Activated CD4-positive, CD25-positive, alpha-beta regulatory T cell treated with anti-CD3 and anti-CD28 coated beads, Interleukin-2, amount 50 U/mL, for 16 hours (primary cell): ENCODE measurements at places on chromosomes 16 and 17.

DNA sequence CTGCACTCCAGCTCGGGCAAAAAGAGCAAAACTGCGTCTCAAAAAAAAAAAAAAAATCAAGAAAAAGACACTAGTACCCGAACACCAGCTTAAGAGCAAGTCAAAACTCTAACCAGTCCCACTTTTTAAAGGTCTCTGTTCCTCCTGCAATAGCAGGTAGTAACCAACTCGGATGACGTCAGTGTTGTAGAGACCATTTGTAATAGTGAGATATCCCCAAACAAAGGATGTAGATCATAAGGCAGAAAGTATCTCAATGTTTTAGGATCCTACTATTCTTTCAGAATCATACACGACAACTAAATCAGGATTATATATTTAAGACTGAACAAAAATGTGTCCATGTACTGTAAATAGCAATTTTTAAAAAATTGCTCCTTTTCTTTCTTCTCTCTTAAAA, 2.4 kb downstream of the JPT1 start:
- no peak for DNase-seq

- no peak for DNase-seq
These were observed 669 bp downstream of the RNF167 start for GRCh38 chr17:4940555-4941318.

GRCh38 chr17:77882481-77883212, 75.9 kb upstream of the TNRC6C start:
- DNase-seq: peak; percentile 61

- no peak for DNase-seq
These were observed 521 bp downstream of the GGA2 start for GRCh38 chr16:23509782-23510163.

DNA sequence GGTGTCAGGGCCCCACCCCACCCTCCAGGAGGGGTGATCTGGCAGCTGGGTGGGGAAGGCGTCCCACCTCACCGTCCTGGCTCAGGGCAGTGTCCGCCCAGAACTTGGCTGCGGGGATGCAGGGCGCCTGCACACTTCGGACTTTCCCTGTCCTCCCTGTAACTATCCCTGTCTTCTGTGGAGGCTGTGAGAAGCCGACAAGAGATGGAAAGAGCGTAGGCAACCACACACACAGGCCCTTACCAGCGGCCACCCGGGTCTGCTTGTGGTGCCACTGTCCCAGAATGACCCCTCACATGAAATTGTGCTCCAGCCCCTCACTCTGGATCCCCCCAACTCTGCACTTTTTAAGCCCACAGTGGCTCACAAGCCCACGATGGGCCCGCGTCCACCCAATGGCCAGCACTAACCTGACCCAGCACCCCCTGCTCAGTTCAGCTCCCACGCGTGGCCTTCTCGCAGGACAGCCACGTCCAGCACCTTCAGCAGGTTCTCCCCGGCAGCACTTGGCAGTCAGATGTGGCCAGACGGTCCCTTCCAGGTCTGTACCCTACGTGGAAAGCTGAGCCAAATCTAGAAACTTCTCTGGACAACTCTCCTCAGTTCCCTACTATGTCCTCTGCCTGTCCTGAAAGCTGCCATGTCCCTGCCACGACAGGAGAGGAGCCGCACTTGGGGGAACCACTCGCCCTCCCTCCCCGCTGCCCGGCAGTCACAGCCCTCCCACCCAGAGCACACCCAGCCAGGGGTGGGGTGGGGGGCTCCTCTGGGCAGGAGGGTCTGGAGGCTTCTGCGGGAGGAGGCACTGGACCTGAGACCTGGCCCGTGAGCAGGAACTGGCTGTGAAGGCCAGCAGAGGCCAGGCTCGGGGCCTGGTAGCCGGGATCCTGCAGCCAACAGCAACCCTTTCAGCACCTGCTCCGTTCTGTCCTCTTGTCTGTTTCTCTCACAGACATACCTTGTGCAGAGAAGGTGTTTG, 38.0 kb downstream of the PEMT start:
- DNase-seq: no peak

GRCh38 chr16:30110661-30111060, 2.7 kb downstream of the GDPD3 start:
- DNase-seq: no peak

- no peak for DNase-seq
These were observed 161.8 kb downstream of the RPTOR start for GRCh38 chr17:80706463-80706867.

- DNase-seq: no peak
These were observed 43.4 kb upstream of the PRSS54 start for GRCh38 chr16:58338205-58338604.

GRCh38 chr17:48550502-48551213, 5.7 kb upstream of the HOXB2 start:
- DNase-seq: no peak

GRCh38 chr16:3171855-3172593, 16.0 kb upstream of the OR1F1 start:
- no peak for DNase-seq

GRCh38 chr17:75227729-75228128, 22.2 kb downstream of the NUP85 start:
- DNase-seq: no peak

DNA sequence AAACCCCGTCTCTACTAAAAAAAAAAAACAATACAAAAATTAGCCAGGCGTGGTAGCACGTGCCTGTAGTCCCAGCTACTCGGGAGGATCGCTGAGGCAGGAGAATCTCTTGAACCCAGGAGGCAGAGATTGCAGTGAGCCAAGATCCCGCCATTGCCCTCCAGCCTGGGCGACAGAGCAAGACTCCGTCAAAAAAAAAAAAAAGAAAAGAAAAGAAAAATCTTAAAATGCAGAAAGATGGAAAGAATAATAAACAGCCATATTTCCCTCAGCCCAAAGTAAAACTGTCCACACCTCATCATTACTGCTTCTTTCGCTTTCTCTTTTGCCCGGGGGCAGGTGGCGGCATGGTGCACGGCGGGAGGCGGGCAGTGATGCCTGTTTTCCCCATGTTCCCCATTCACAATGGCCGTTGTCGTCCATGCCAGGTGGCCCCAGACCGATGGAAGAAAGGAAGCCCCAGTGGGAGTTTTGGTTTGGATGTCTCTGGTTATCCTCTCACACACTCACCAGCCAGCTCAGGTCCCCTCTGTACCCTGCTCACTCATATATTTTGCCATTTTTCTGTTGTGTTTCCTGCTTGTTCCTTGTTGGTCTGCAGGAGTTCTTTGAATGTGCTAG, 37.0 kb upstream of the PEMT start:
- DNase-seq: no peak

GRCh38 chr17:57365420-57365819, 109.1 kb downstream of the MSI2 start:
- DNase-seq: no peak

DNA sequence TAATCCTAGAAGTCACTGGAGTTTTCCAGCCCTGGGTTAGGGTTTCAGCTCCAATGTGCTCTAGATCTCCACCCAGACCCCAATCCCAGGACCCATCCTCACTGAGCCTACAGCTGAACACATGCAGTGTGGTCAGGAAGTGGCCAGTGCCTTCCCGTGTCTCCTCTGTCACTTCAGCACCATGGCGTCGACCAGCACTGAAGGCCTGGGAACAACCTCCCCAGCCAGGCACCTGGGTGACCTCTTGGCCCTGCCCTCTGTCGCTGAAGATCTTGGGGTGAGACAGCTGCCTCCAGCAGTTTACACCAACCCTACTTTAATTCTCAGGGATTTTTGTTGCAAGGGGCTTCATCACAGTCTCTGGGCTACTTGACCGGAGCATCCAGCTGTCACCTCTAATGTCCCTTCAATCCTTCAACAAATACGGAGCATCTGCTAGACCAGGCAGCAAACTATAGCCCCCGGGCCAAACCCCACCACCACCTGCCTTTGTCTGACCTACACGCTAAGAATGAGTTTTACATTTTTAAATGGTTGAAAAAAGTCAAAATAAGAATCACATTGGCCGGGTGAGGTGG, 18.0 kb upstream of the GSG1L start:
- no peak for DNase-seq

DNA sequence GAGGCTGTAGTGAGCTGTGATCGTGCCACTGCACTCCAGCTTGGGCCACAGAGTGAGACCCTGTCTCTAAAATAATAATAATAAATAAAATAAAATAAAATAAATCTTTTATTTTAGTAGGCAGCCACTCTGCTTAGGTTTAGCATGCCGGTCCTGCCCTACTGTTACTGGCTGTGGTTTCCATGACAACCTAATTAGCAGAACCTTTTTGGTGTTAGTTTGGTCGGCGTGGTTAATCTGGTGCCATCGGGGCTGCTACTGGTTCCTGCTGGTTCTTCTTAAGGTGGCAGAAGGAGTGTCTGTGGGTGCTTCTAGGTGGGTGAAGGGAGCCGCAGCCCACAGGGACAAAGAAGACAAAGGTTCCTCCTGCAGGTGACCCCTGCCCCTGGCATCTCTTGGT, 37.8 kb upstream of the CBX4 start:
- DNase-seq: no peak

- DNase-seq: no peak
These were observed 87.5 kb upstream of the SDK2 start for GRCh38 chr17:73731733-73732132.

- no peak for DNase-seq
These were observed 45.9 kb downstream of the RAI1 start for GRCh38 chr17:17727111-17727659.

GRCh38 chr17:34852614-34853013, 108.6 kb downstream of the CCT6B start:
- no peak for DNase-seq

DNA sequence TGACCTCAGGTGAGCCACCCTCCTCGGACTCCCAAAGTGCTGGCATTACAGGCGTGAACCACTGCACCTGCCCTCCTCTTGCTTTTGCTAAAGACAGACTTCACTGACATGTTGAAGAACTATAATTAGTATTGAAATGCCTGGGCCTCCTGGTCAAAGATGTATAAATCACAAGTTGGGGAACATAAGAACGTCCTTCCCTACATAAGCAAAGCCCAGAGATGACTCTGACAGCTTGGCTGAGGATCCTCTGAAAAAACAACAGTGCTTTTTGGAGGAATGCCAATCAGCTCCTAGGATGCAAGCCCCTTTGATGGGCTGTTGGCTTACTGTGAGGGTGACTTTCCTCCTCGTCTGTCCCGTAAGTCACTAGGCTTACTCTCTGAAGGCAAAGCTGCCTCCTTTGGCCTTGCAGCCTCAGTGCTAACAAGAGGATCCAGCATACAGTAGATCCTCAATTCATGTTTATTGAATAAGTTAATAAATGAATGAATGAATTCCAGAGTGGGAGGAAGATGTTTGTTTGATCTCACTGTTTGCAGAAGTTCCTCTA, 6.3 kb downstream of the APOH start:
- no peak for DNase-seq

DNA sequence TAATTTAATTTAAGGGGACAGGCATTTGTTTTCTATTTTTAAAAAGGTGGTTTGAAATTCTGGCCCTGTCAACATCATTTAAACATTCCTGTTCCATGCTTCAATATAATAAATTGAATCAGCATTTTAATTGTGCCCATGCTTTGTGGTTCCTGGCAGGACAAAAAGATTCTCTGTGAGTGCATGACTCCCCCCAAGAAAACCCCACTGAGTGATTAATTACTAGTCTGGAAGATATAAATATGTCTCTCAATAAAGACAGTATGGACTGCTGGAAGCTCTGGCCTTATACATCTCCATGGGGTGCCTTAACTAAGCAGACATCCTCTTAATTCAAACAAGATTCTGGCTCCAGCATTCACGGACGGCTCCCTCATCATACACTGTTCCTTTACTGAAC, 95.0 kb upstream of the PSMD7 start:
- DNase-seq: no peak
